ENCODE measurements at places on chromosomes 4 and X. TPM values are rescaled to one million over a fixed set of nuclear protein-coding genes. Genes with fewer than 3 reads are reported as not detected.

Gene NIPAL1
- 0.80 TPM for total RNA-seq

Gene PROM1
- 1.4 TPM for total RNA-seq

Gene SPANXC
- not detected for total RNA-seq

DNA sequence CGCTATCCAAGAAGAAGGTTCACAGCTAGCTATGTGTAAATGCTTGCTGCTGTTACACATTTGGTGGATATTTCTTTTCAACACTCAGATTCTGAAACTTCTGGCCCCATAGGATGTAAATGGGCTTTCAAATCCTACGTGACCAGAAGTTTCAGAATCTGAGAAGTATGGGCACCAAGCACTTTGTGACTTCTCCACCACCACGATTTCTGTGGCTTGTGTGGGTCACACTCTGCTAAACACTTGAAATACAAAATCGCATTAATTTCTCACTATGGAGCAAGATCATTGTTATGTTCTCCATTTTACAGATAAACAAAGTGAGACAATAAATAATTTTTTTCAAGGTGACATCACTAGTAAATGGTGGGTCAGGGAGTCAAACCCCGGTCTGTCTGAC, 259.4 kb upstream of the JADE1 start:
- no peak for DNase-seq

DNA sequence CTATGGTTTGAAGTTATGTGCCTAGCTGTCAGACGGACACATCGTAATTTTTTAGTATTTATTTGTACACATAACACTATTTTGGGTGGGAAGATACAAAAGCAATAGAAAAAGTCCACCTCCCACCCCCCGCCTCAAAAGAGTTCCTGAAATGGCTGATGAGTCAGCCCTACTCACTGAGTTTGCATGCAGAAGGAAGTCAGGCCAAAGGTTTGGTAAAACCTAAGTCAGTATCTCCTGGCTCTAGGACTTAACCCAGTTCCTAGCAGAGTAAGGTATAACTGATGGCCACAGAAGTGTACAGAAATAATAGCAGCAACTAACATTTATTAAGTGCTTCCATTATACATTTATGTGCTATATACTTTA, 2.9 kb upstream of the KLHL2 start:
- no peak for DNase-seq
